ENCODE measurements at places on chromosomes 1 and 21.

- no peak for DNase-seq
Observed at GRCh38 chr1:26066160-26066559, 1.3 kb downstream of the TRIM63 start.

DNA sequence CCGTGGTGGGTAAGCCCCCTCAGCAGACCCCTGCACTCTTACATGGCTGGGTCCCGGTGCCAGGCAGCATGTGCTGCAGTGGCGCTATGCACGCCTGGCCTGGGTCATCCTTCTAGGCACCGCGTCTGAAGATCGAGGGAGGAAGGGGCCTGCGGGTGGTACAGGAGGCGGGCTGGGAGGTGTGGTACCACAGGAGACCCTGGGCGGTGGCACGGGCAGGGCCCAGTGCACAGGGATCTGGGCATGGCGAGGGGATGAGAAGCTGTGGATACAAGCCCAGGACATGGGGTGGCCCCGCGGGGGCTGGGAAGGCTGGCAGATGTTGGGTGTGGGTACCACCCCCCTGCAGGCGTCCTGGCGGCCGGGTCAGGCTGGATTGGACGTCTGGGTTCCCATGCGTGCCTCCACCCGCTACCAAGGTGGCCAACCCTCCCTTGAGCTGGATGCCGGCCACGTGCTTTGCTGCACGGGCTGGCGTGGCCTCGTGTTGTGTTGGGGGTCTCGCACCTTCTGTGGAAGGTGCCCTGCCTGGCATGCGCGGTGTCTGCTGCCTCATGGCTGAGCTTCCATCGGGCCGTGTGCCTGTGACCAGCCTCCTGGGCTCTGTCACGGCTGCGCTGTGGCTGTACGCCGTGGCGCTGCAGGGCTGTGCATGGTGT lies 19.7 kb downstream of the CFAP410 start:
- DNase-seq: no peak

DNA sequence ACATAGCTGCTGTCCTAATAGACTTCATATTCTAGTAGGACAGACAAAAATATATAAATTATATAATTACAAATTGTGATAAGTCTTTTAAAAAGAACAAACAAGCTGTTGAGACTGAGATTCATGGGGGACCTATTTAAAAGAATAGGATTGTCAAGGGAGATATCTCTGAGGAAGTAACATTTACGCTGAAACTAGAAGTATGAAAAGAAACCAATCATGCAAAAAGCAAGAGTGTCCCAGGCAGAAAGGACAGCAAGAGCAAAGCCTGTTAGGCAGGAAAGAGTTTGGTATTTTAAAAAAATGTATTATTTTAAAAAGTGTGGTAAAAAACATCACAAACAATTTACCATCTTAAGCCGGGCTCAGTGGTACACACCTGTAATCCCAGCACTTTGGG lies 9.1 kb upstream of the METTL13 start:
- DNase-seq: no peak

DNA sequence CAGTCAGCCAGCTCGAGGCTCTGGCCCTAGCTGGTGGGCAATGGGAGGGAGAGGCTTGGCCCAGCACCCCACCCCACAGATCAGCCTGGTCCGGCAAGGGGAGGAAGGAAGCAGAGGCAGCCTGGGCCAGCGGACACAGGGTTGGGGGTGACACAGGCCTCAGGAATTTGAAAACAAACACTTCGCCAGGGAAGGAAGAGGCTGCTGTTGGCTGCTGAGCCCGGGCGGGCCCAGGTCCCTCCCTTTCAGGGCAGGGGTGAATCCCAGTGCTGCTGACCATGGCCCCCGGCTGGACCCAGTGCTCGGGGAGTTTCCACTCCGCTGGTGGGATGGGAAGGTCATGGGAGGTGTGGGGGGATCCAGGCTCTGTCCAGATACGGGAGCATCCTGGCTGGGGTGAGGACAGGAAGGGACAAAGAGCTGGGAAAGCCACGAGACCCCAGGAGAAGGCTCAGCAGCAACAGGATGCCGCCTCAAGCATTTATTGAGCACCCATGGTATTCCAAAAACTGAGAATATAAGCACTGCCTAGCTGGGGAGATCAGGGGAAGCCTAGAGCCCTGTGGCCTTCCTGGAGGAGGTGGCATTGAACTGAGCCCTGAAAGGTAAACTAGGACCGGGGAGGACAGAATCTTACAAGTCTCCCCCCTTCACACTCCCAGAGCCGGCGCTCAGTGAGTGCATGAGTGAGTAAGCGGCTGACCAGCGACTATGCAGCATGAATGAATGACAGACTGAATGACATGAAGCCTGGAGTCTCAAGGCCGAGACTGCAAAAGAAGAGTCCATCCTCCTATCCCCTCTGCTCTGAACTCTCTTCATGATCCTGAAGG lies 26.2 kb upstream of the EPHA2 start:
- no peak for DNase-seq

GRCh38 chr1:59674595-59674994 lies 140.2 kb upstream of the HOOK1 start:
- no peak for DNase-seq

- no peak for DNase-seq
Observed at GRCh38 chr1:14945132-14946010, 208.2 kb upstream of the TMEM51 start.

- no peak for DNase-seq
Observed at GRCh38 chr1:33709783-33710718, 153.8 kb upstream of the HMGB4 start.

- no peak for DNase-seq
Observed at GRCh38 chr1:165898837-165899236, 71.4 kb downstream of the UCK2 start.

DNA sequence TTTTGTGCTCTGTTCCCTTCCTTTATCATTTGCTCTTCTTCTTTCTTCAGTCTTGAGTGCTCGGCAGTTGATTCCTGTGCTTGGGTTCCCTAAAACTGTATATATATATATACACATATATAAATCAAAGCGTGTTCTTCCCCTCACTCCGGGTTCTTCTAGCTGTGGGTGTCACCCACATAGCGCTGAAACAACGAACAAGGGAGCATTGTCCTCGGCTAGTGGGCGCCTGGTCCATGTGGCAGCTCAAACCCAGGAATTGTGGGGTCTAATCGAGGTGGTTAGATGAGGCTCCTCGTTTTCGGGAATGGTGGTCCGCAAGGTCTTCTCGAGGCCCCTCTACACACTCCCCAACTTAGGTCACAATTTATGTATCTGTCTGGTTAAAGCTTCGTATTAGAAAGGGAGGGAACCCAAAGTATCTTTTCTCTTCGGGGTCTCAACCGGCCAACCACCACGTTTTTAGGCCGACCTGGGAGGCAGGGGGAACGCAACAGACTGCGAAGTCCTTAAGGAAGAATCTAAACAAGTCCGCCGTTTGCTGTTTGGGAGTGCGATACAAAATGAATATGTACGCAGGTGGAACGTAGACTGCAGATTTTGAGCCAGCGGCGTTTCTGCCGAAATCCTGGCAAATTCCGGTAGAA lies 504 bp upstream of the SDHC start:
- no peak for DNase-seq

DNA sequence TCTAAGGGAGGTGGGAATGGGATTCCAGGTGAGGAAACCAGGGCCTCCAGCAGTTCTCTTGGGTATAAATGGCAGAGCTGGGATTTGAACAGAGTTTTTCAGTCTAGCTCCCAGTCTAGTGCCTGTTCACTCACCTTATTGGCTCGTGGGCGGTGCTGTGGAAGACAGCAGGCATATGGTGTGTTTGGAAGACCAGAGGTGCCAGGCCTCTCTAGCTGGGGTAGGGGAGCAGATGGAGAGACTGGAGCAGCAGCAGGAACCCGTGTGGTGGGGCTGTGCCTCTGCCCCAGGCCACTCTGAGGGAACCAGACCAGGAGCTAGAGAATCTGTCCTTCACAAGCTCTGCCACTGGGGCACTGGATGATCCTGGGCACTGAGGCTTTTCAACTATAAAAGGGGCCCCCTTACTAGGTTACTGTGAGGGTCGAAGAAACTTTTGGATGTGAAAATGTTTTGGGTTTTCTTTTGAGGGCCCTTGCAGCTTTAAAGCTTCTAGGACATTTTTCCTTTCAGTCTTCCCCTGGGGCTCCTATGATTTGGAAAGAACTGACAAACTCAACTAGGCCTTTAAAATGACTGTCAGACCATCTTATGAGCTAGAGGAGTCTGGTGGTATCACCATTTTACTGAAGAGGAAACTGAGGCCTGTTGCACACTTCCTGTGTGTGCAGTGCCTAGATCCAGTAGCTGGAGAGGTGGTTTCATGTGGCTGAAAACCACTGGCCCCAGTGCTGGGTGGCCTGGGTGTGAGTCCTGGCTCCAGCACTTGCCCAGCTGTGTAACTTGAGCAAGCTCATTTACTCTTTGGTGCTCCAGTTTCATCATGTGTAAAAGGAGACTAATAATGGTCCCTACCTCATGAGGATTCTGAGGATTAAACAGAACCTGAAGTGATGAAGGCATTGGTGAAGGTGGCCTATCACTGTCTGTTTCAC lies 6.1 kb downstream of the DMRTB1 start:
- no peak for DNase-seq

GRCh38 chr1:97365026-97365425 lies 555.8 kb downstream of the DPYD start:
- DNase-seq: no peak

DNA sequence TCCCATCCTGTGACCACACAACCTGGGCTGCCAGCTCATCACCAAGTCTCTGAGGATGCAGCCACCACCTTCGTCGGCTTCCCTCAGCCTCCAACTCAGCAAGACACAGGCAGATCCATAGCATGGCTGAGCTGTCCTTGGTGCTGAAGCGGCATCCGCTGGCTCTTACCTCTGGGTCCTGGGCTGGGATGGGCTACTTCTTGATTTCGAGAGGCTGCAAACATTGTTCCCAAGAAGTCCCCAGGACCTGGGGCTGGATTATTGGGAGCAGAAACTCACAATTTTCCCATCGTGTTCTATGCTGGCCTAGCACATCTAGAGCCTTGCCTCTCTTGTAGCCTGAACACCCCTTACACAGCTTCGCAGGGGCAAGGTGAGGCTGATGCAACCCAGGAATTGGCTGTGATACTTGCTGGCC lies 24.9 kb upstream of the C1QA start:
- no peak for DNase-seq

DNA sequence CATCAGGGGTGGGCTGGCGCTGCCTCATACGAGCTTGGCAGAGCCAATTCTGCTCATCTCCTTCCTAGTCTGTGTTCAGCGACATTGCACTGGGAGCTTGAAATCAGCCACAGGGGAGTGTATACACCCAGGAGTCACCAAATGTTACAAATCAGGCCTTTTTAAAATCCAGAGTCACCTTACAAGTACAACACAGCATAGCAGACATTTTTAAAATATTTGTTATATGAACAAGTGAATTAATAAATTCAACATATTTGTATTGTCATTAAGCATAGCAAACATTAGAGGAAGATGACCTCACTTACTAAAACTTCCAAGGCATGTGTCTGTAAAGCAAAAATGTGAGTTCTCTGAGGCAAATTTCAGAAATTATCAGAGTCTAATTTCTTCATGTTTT lies 210.0 kb downstream of the HLX start:
- no peak for DNase-seq

- DNase-seq: no peak
Observed at GRCh38 chr1:174880171-174880570, 119.6 kb upstream of the CACYBP start.

DNA sequence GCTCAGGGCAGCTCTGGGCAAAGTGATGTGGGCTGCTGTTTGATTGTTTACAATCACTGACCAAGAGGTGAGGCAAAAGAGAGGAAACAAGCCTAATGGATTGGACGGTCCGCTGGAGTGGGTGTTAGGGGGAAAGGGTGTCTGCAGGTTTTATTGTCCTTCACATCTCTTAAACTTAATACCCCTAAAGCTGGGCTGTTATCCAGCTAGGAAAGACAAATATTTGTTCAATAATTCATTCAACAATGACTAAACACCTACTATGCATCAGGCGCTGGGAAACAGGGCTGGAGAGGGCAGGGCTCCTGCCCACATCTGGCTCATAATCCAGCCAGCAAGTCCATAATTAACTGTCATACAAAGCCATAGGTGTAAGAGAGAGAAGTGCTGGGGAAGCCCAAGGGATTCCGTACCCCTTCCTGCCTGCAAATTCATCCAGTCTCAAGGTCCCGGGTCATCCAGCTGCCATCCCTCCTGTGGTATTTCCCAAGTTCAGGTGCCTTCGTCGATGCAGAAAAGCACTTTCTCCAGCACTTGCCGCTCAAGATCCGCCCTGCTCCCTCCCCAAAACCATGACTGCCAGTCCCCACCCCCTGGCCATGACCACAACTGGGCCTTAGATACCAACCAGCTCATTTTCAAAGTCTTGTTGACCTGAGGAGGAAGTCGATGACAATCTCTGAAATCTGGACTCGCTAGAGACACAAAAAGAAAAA lies 10.7 kb downstream of the TMEM63A start:
- DNase-seq: no peak

DNA sequence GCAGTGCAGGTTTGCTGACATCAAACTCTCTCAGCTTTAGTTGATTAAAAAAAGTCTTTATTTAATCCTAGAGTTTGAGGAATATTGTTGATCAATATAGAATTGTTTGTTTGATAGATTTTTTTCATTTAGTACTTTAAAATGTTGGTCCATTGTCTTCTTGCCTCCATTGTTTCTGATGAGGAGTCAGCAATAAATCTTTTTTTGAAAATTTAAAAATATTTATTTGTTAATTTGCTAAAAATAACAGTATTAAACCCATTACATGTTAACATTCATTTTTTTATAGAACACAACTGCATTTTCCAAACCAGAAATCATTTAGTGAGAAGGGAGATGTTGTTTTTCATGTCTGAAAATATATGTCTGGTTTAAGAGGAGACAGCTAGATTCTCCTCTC lies 173.8 kb upstream of the USP24 start:
- DNase-seq: no peak

- no peak for DNase-seq
Observed at GRCh38 chr1:214862421-214862820, 220.1 kb upstream of the KCNK2 start.

DNA sequence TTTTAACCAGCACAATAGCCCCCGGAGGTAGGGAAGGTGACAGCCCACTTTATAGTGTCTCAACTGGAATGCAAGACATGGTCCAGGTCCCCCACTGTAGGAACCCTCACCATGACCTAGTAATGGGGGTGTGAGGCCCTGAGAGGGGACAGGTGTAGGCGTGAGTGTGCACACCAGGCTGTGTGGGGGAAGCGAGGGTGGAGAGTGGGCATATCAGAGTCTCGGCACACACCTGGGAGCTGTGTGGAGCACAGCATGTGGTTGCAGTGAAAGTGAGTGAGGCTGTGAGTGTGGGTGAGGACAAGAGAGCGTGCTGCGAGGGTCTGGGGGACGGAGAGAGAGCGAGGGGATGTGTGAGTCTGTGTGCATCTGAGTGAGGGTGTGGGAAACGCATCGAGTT lies 17.1 kb upstream of the RSPO1 start:
- no peak for DNase-seq

DNA sequence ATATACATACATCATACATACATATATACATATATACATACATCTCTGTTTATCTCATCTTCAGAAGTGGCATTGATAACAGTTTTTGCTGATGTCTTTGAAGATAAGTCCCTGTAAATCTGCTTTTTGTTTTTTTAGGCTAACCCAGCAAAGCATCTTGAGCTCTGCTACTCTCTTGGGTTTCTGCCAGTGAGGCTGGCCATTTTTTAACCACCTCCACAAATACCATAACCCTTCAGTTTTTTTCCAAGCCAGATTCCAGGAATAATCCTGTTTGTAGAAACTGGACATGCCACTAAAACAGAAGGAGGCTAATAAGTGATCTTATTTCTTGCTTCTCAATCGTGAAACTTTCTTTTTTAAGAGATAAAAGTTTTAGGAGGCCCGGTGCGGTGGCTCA lies 21.6 kb downstream of the SDHC start:
- DNase-seq: no peak

All from stimulated activated CD8-positive, alpha-beta memory T cell treated with anti-CD3 and anti-CD28 coated beads, Interleukin-4, amount 100 ng/mL, for 1 hour (primary cell).